ENCODE measurements at places on chromosomes 4 and X.

GRCh38 chr4:10589799-10590198 is 94.8 kb downstream of the CLNK start:
- no peak for DNase-seq

GRCh38 chr4:102586644-102587021 is 85.5 kb downstream of the NFKB1 start:
- DNase-seq: no peak

DNA sequence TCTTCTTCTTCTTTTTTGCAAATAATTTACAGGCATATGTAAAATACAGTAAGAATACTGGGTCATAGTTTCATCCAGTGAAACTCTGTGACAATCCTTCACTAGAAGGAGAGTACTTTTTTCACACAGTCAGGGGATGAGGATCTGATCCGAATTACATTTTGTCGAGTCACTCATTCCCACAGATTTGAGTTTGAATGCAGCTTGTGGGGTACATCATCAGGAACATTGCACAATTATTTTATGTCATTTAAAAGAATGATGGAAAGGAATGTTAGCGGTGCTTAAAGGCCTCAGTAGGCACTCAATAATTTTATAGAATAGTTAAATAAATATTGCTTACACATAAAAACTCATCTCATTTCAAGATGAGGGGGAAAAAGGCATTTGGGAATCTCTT is 88.6 kb downstream of the CHRNA9 start:
- DNase-seq: no peak

DNA sequence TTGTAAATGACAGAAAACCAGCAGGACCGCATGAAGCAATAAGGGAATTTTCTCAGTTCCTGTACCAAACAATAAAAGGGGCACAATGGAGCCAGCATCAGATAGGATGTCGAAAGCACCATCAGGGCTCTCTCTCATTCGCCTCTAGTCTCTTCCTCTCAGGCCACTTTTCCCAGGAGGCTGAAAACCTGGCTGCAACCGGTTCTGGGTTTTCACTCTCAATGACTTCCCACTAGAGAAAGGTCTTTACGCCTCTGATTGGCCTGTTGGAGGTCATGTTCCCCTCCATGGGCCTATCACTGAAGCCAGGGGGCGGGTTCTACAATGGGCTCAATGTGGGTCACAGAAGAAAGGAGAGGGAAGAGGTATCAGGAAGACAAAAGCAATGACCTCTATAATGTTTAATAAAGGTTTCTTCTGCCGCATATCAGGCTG is 29.3 kb downstream of the ZNF827 start:
- no peak for DNase-seq

GRCh38 chr4:38567457-38567856 is 96.5 kb upstream of the KLF3 start:
- DNase-seq: no peak

DNA sequence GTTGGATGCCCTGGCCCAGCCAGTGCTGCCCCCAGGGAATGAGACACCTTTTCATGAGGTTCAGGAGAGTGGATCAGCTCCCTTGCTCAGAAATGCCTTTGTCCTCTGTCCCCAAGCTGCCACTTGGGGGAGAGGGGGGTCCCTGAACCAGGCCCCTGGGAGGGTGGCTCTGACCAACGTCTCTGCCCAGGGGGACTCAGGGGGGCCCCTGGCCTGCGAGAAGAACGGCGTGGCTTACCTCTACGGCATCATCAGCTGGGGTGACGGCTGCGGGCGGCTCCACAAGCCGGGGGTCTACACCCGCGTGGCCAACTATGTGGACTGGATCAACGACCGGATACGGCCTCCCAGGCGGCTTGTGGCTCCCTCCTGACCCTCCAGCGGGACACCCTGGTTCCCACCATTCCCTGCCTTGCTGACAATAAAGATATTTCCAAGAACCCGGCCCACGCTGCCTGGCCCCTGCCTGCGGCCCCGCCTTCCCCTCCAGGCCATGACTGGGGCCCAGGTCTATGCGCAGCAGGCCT is 7.3 kb downstream of the HGFAC start:
- no peak for DNase-seq

DNA sequence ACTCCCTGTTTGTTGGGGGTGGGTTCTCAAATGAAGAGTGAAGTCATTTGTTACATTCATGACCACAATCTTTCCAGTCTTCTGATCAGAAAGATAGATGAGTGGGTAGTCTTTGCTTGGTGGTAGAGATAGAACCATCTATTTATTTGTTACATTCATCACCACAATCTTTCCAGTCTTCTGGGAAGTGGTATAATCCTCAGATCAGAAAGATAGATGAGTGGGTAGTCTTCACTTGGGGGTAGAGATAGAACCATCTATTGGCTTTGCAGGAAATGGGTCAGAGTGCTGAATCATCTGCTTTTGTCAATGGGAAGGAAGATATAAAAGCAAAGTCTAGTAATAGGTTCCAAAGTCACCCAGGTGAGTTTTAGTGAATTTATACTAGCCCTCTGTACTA is 64.2 kb upstream of the EPGN start:
- DNase-seq: no peak

- peak; percentile 34 for DNase-seq
These were observed 147.2 kb upstream of the WDFY3 start for GRCh38 chr4:85113706-85114105.

- DNase-seq: no peak
These were observed 1061.9 kb upstream of the TENM3 start for GRCh38 chr4:181181331-181181730.

- no peak for DNase-seq
These were observed 239.9 kb downstream of the C4orf33 start for GRCh38 chr4:129335818-129336217.

DNA sequence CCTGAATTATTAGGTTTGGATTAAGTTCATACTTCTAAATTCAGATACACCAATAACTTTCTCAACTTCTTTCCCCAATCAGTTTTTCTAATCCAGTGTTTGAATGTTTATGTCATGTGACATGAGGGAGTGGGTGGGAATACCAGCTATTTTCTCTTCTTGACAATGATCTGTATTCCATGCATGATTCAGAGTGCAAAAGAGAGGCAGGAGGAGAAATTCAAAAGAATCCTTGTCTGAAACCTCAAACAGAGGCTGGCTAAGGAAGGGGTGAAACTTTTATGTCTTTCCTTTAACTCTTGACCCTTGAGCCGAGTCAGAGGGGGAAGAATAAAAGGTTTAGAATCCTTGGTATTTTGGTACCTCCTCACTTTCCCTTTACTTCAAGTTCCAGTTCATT is 544.7 kb downstream of the SPRY1 start:
- no peak for DNase-seq

GRCh38 chr4:183985786-183986185 is 80.7 kb downstream of the STOX2 start:
- no peak for DNase-seq

GRCh38 chr4:23364167-23364566 is 525.7 kb downstream of the PPARGC1A start:
- DNase-seq: no peak

GRCh38 chr4:88957570-88957969 is 99.4 kb downstream of the FAM13A start:
- no peak for DNase-seq

DNA sequence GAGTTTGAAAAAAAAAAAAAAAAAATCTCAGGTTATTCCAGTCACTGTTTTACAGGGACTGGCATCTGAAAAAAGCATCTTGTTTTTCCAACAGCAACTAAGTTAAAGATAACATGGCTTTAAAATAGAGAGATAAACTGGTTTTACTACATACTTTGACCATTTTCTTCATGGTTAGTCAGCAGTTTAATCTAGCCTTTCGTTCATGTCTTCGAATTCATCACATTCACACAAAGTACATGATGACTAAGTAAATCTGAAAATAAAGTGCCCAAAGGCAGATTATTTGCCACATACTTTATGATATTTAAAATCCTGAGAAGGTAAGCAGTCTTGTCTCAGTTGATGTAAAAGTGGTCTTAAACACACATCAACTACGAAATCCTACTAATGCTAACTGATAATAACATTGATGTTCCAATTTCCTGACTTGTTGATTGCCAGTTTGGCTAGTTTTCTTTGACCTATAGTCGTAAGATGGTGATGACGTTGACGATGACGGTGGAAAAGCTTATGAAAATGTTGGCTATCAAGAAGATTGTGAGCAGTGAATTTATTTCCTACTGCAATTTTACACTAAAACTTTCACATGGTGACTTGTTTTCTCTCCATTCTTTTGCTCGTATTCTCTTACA is 540.5 kb upstream of the BOD1L1 start:
- no peak for DNase-seq

- DNase-seq: no peak
These were observed 10.8 kb upstream of the POLA1 start for GRCh38 chrX:24682739-24683432.

- no peak for DNase-seq
These were observed 40.4 kb upstream of the PPP1R2C start for GRCh38 chrX:42818151-42818921.

- no peak for DNase-seq
These were observed 69.5 kb downstream of the APBB2 start for GRCh38 chr4:41144812-41145211.

GRCh38 chr4:168558599-168558998 is 61.7 kb downstream of the PALLD start:
- no peak for DNase-seq

- DNase-seq: no peak
These were observed 1428.0 kb downstream of the PCDH7 start for GRCh38 chr4:32148111-32148666.

- DNase-seq: no peak
These were observed 1269.0 kb downstream of the FSTL5 start for GRCh38 chr4:160894809-160895208.

- no peak for DNase-seq
These were observed 115.9 kb downstream of the MAML3 start for GRCh38 chr4:140038031-140038533.

DNA sequence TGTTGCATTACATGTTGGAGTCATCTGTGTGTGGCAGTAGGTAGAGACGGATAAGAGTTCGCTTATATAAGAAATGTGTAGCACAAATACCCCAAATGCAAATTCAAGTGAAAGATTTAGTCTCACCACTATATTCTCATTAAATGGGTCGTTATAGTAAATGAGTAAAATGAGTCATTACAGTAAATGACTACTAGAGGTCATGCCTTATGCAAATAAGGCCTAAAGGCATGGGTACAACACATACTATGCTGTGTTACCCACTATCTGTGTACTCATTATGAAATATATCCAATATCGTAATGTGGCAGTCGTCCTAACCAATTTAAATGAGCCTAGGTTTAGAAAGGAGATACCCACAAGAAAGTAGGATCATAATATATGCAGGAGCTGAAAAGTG is 1603.1 kb downstream of the C4orf33 start:
- no peak for DNase-seq

- no peak for DNase-seq
These were observed 124.1 kb upstream of the IGFBP7 start for GRCh38 chr4:57234252-57234775.

DNA sequence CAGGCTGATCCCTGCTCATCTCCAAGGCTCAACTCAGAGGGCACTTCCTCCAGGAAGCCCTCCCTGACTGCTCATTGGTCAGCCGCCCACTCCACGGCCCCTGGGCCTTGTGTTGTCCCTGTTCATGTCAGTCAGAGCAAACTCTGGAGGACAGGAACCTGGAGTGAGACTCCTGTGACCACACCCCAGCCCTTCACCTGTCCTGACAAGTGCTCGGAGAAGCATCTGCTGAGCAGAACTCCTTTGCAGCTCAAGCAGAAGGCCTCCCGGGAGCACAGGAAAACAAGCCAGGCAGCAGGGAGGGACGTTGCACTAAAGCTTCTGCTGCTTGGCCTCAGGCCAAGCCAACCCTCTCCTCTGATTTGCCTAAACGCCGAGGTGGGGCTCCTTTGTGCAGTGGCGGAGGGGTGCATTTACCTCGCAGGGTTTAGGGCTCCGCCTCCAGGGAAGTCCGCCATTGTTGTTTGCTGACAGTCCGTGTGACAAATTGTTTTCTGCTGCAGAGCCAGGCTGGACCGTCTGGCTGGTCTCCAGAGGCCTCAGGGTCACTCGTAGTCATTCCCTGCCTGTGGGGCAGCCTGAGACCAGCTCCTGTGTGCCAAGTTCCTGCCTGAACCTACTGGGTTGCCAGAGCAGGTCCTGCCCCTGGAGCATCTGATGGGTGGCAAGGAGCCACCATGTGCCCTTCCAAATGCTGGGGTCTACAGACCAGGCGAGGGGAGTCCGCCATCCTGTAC is 61.8 kb downstream of the C4orf50 start:
- no peak for DNase-seq

DNA sequence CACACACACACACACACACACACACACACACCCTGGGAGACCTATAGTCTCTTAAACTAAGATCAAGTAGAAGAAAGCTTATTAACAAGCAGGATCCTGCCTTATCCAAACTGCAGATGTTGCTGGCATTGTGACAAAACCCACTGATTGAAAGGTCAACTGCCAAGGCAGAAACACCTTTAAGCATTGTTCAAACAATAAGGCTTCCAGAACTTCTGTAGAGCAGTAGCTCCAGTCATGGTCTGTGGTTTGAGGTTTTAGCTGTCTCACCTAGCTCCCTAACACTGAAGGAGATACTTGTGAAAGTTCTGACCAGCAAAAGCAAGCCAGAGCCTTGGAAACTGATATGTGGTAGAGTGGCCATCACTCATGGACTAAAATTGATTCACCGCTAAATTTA is 59.8 kb downstream of the PTCHD1 start:
- DNase-seq: no peak

- DNase-seq: no peak
These were observed 293.4 kb upstream of the NR3C2 start for GRCh38 chr4:148735432-148736155.

GRCh38 chrX:108811891-108812290 is 75.5 kb upstream of the IRS4 start:
- no peak for DNase-seq

DNA sequence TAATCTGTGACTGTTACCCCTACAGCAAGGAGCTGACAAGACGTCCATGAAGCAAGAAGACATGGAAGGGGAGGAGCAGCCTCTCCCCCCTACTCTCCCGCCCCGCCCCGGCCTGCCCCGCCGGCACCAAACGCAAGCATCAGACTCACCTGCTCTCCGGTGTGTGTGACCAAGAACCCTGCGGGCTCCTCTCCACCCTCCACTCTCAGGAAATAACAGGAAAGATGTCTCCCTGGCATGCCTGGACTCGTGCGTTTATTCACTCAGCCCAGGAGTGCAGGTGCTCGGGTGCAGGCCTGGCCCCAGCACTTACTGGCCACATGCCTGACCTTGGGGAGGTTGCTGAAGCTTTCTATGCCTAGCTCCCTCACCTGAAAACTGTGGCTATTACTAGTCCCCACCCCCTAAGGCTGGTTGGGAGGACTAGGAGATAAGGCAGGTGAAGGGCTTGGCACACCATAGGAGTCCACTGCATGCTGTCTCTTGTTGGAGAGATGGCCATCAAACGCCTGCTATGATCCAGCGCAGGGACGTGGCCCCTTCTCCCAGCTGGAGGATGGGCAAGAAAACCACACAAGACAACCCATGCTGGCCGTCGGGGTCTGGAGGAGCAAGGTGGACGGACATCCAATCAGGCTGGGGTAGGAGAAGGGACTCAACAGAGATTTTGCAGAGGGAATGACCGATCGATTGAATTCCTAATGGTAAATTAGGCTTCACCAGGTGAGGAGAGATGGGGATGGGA is 34.9 kb upstream of the CLDN24 start:
- DNase-seq: no peak

Data from AG04449 (cell line).